ENCODE measurements at places on chromosomes 3 and 15.
A peak's percentile ranks its signal among the peaks of the same experiment; 100 is the strongest.

- DNase-seq, result no peak
These were observed 94.6 kb upstream of the COL8A1 start for GRCh38 chr3:99543796-99544195.

DNA sequence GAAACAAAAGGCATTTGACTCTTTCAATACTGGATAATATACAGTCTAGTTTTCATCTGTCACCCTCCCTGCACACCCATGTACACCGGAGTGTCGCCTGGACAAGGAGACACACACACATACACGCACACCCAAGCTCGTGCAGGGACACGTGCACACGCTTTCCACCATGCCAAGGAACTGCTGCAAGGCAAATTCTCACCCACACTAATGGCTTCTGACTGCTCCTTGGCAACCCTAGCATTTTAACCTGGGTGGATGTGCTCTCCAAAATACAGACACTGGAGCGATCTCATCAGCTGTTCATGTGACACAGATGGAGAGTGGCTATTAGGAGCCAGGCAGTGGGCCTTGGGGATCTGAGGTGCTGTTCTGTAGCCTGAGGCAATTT lies 61.6 kb downstream of the MEIS2 start:
- DNase-seq, result no peak

GRCh38 chr15:51780636-51781035 lies 29.2 kb downstream of the TMOD2 start:
- DNase-seq, result no peak

DNA sequence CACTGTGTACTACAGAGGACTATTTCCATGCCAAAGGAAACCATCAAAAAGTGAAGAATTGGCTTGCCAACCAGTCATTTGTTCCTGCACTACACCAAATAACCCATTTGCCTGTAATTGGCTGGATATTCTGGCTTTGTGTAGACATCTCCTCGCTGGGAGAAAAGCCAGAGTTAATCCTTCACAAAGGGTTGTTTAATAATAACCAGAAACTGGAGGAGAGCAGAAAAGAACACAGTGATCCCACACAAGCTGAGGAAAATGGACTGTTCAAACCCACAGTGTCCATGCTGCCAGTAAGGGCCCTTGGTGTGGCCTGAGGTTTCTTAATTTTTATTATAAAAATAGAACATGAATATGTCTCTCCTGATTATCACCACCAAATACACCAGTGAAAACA lies 294.0 kb downstream of the RORA start:
- no peak for DNase-seq

DNA sequence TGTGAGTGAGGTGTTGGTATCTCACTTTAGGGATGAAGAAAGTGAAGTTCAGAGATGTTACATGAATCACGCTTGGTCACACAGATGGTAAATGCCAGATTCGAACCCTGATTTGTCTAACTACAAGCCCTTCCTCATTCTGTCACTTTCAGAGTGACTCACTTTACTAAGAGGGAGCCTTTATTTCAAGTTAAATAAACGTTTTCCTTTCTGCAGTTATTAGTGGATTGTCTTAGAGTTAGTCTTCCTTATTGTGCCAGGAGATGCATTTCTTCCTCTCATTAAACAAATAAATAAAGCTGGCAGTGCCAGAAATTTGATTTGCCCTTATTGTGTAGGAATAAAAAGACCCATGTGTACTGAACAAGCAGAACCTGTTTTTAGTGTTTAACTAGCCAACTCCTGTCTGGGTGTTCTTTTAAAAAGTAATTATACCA lies 162.5 kb downstream of the AKAP13 start:
- DNase-seq, result no peak

GRCh38 chr15:88144921-88145653 lies 111.5 kb downstream of the NTRK3 start:
- DNase-seq, result no peak

GRCh38 chr3:51974277-51974962 lies 444 bp upstream of the ABHD14A start:
- no peak for DNase-seq

- DNase-seq, result peak; percentile 77
These were observed 99.0 kb downstream of the MITF start for GRCh38 chr3:69838217-69838616.

- DNase-seq, result no peak
These were observed 46.4 kb downstream of the DLEC1 start for GRCh38 chr3:38085311-38085942.

GRCh38 chr3:42569593-42570142 lies 12.1 kb downstream of the SEC22C start:
- no peak for DNase-seq

- DNase-seq, result no peak
These were observed 115.2 kb upstream of the PLCL2 start for GRCh38 chr3:16769525-16769924.

- DNase-seq, result no peak
These were observed 470.9 kb downstream of the RBMS3 start for GRCh38 chr3:29751647-29752314.

DNA sequence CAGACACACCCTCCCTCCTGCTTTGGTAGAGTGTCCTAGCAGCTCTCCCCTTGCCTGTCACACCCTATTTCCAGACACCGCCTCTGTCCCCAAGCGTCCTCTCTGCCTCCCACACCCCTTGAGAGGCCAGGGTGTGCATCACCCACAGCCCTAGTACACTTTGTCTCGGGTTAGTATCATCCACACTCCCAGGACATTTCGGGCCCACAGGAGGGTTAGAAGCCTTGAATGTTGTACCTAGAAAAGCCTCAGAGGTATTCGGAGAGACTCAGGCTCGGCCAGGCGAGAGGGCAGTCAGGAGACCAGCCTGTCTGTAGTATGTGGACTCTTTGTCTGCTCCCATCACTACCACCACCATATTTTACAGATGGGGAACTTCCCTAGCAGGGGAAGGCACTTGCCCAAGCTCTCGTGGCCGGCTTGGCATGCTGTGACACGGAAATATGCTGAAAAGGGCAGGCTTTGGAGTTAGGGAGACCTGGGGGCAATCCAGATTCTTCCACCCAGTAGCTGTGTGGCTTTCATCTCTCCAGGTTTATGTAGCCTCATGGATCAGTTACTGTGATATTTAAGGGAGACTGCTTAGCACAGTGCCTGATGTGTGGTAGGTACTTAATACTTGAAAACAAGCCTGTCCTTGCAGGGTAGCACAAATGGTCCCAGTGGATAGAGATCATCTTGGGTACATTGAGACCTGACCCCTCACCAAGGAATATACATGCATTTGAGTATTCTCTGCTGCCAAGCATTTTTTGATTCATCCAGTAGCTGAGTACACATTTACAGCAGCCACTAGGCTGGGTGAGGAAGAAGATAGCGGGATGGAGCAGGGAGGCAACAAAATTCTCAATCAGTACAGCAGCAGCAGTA lies 1.4 kb downstream of the TMEM43 start:
- DNase-seq, result no peak

DNA sequence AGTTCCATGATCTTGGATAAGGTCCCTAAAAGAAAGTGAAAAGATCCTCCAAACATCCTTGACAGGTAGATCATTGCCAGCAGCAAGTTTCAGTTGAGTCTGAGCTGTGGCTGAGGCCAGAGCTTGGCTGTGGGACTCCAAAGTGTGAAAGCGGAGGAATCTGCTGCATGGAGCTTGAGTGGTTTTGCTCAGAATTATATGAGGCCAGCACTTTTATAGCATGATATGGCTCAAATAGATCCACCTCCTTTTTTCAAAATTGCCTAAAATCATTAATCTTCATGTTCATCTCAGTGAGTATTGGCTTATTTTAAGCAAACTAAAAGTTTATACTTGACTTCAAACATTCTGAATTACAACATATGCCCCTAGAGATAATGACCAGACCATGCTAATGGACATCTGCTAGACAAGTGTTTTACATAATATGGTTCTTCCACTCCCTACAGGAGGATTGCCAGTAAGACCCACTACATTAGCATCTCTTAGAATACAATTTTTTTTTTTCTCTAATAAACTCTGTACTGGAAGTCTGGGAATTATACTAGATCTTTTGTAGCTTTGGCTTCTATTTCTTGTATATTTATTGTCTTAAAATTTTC lies 368.1 kb downstream of the ZPLD1 start:
- no peak for DNase-seq

- DNase-seq, result no peak
These were observed 9.5 kb downstream of the MAPK6 start for GRCh38 chr15:52028431-52029093.

GRCh38 chr3:106302451-106303221 lies 433.8 kb upstream of the CBLB start:
- DNase-seq, result no peak

Measured in retinal pigment epithelial cell (primary cell).